ENCODE measurements at places on chromosomes 6 and 20.

DNA sequence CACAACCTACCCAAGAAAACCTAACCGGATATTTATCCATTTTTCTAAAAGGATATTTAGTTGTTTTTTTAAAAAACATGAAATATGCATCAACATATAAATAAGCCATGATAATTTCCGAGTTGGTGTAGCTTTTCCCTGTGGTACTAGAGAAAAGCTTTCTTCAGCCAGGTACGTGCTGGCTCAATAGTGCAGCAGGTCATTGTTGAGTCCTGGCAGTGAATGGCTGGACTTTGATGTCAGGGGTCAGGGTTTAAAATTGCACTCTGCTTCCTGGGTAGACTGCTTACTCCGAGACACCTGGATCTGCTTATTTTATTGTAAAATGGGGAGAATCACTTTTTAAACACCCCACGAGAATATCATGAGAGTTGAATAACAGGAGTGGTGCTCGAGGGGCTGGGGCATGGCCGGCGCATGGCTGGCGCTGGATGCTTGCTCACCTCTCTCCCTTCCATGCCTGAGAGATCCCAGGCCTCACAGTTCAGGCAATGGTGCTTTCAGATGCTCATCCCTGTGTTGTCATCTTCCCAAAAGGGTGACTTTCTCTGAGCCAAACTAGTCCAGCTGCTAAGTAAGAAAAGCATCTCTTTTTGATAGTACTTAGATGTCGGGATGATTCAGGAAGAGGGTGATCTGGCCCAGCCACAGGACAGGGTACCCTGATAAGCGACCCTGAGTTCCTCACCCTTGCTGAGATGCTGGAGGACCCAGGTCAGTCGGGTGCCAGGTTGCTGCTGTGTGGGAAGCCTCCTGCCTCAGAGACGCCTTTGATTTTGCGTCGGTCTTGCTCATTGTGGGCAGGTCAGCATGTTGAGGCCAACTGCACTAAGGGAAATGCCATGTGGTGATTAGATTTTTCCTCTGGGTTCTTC lies 269.1 kb upstream of the FOXQ1 start:
- DNase-seq: no peak

GRCh38 chr6:130674604-130675003 lies 152.6 kb upstream of the SMLR1 start:
- no peak for DNase-seq

DNA sequence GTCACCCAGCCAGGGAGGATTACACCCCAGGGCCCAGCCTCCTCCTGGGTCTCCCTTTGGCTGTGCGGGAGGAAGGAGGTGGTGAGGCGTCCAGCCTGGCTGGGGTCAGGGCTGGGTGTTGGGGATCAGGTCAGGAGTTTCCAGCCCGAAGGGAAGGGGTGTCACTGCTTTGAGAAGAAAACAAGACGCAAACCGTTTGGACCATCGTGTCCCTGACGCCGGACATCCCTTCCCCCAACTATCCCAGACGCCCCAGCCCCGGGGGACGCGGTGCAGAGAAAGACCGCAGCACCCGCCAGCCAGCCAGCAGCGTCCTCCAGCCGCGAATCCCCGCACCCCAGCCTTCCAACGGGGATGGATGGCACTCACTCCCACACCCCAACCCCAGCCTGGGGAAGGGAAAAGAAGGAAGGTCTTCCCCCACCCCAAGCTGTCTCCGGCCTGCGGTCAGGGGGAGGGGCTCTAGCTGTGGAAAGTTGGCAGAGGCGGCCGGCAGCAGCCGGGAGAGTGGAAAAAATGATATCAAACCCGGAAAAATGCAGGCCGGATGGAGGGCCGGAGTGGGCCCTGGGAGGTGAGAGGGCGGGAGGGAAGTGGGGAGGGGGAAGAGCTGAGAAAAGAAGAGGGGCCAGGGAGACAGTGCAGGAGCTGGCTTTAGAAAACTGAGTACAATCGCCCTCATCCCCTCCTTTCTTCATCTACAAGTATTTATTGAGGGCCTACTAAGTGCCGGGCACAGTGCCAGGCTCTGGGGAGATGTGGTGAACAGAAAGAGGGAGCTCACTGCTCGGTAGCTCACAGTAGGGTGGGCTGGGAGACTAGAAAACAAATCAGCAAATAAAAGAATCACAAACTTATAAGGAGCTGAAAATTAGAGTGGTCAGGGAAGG lies 10.6 kb downstream of the REM1 start:
- DNase-seq: no peak

- no peak for DNase-seq
These were observed 223.9 kb downstream of the SIM1 start for GRCh38 chr6:100240798-100241197.

GRCh38 chr20:5689463-5689862 lies 60.7 kb upstream of the SHLD1 start:
- no peak for DNase-seq

DNA sequence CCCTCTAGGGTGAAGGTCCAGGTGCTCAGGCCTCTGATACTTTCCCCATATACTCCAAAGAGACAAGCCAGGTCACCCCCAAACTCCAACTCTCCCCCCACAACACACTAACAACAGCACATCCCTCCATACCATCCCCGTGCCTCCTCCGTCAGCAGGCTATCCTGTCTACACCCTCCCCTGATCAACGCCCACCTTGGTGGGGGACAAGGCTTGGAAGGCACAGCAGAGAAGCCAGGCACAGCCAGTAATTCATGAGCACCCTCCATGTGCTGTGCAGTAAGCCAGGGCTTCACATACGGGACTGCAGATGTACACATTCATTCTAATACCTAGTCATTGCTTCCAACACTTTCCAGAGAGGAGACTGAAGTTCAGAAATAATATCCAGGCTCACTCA lies 57.6 kb downstream of the TRERF1 start:
- DNase-seq: no peak

DNA sequence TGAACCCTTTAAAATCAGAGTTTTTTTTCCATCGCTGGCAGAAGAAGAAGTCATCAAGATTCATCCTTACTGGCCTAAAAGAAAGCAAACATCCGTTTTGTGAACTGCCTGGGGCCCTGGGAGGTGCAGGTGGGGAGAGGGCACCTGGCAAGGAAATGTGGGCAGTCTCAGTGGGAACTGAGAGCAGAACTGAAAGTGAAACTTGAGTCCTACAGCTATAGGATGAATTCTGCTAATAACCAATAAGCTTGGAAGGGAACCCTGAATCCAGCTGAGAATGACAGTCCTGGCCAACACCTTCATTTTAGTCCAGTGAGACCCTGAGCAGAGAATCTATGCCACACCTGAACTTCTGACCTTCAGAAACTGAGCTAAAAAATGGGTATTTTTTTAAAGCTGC lies 130.1 kb upstream of the ASCC3 start:
- no peak for DNase-seq

- DNase-seq: no peak
These were observed 88.6 kb upstream of the NEDD9 start for GRCh38 chr6:11320914-11321597.

GRCh38 chr6:40244699-40245098 lies 310.4 kb upstream of the MOCS1 start:
- no peak for DNase-seq

- DNase-seq: no peak
These were observed 45.4 kb downstream of the SYNJ2 start for GRCh38 chr6:158026901-158027589.

DNA sequence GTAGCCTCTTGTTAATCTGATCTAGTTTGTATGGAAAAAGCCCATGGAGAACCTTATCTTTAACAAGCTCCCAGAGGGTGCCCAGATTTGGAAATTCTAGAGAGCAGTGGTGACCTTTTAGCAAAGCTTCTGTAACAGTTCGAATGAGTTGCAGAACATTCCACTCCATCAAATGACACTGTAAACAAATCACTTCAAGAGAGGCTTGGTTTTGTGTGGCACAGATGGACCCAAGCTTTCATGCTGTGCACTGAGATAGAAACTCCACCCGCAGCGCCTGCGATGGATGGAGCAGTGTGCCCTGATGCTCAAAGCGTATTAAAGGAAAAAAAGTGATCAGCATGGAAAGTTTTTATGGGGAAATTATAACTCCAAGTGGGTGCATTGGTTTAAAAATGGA lies 55.1 kb upstream of the ISM1 start:
- no peak for DNase-seq

GRCh38 chr20:58978351-58979190 lies 2.5 kb upstream of the NELFCD start:
- no peak for DNase-seq

GRCh38 chr6:147586044-147586443 lies 77.6 kb downstream of the SAMD5 start:
- no peak for DNase-seq

DNA sequence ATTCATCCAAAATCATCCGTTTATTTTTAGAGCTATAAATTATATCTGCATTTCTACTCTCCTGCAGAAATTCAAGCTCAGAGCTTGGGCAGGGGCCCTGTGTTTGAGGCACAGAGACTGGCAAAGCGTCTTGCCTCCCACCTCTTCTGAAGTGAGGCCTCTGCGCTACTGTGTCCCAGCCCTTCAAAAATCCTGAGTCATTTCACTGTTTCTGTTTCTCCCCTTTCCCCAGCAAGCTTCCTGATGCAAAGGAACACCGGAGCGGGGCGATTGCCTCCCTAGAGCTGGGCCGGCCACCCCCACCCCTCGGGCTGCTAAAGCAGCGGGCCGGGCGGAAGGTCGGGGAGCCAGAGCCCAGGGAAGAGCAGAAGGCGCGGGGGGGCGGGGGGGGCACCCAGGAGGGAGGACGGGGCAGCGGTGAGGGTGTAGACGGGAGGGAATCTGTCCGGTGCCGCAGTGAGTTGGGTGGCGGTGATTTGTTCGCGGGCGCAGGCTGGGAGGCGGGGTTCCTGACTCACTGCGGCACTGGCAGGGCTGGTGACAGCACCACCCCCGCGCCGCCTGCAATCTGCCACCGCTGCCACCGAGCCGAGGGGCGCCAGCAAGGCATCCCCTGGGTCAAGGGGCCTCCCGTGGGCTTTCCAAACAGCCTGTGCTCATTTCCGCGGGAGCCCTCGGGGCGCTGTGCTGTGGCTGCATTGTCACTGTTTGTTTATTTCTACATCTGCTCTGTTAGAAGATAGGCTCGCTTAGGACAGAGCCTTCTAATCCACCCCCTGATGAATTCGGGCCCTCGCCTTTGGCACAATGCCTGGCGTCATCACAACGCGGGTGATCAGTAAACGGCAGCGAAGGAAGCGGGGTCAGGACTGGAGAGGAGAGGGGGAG lies 46.5 kb upstream of the SNAP25 start:
- no peak for DNase-seq

GRCh38 chr6:28803337-28803709 lies 120.5 kb downstream of the TRIM27 start:
- DNase-seq: no peak

- DNase-seq: no peak
These were observed 115.4 kb downstream of the FAM120B start for GRCh38 chr6:170421921-170422320.

DNA sequence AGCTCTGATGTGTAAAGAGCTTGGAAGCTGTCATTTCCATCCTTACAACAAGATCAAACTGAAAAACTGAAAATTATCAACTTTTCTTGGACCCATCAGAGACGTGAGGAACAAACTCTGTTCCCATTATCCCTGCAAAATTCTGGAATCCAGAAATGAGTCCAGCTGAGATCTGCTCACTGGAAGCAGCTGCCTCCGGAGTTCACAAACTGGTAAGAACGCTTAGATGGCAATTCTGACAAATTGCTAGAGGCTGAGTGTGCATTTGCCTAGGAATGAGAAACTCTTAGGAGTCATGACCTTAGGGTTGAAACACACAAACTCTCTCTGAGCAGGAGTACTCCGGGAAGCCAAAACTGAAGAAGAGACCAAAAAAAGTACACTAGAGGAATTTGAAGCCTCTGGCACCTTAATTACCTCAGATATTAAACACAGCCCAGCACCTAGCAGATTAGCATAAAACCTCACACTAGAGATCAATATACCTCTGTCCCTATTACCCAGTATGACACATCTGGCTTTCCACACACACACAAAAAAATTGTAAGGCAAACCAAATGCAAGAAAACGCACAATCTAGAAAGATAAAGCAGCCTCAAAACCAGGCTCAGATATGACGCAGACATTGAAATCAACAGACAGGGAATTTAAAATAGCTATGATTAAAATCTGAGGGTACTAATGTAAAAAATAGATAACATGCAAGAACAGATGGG lies 233.5 kb upstream of the SGK1 start:
- no peak for DNase-seq

GRCh38 chr6:54299542-54300269 lies 8.5 kb upstream of the TINAG start:
- DNase-seq: no peak

DNA sequence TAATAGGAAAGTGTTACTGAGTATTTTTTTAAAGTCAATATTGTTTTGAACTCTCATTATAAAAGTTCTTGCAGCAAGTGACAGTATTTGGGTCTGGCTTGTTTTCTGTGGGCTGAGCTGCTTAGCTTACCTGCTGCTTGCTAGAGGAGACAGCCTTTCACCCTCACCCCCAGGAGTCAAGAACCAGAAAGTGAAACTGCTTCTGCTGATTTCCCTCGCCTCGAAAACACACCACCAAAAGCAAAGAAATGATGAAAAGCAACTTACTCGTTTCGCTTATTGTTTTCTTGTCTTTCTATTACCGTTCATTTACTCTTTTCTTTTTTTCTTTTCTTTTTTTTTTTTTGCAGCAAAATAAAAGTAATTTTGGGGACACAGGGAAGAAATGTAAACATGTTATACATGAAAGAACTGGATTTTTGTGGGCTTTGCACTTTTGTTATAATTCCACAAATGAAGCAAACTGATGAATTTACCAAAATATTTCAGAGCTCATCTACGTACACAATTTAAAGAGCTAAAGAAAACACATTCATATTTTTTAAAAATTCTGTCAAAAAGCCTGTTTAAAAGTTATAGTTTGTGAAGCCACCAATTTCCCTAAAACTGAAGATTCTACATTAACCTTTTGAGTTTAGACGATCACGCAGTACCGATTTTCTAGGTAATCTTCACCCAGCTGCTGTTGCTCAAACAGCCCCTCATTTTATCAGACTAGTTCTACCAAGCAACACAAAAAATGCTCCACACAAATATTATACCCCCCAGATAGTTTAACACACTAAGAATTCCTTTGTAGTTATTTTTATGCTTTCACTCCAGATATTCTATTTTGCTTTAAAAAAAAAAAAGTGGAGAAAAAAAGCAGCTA lies 1.7 kb downstream of the SCML4 start:
- no peak for DNase-seq

- no peak for DNase-seq
These were observed 12.4 kb downstream of the IRF4 start for GRCh38 chr6:403659-404655.

GRCh38 chr6:106360989-106361430 lies 493 bp downstream of the CRYBG1 start:
- no peak for DNase-seq

GRCh38 chr20:48076247-48076646 lies 291.0 kb upstream of the SULF2 start:
- DNase-seq: no peak

DNA sequence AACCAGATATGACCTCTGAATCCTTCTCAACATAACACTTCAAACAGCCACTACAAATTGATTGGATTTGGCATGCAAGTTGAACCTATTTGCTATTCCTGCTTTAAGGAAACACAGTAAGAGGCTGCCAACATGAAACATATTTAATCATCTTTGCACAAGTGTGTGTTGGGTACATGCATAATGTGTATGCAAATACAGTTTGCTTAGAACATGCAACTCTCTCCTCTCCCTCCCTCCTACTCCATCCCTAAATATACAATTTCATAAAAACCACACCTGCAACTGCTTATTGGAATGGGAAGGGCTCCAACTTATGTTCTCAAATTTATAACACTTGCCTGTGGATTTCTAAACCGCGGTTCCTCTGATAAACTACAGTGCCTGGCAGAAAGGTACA lies 71.5 kb downstream of the CD83 start:
- DNase-seq: no peak

Measured in C1 segment of cervical spinal cord (tissue), 14 donors.